ENCODE measurements at places on chromosomes 7 and 10.

- DNase-seq: no peak
Measured at GRCh38 chr10:83522456-83522855, 616.9 kb upstream of the GHITM start.

DNA sequence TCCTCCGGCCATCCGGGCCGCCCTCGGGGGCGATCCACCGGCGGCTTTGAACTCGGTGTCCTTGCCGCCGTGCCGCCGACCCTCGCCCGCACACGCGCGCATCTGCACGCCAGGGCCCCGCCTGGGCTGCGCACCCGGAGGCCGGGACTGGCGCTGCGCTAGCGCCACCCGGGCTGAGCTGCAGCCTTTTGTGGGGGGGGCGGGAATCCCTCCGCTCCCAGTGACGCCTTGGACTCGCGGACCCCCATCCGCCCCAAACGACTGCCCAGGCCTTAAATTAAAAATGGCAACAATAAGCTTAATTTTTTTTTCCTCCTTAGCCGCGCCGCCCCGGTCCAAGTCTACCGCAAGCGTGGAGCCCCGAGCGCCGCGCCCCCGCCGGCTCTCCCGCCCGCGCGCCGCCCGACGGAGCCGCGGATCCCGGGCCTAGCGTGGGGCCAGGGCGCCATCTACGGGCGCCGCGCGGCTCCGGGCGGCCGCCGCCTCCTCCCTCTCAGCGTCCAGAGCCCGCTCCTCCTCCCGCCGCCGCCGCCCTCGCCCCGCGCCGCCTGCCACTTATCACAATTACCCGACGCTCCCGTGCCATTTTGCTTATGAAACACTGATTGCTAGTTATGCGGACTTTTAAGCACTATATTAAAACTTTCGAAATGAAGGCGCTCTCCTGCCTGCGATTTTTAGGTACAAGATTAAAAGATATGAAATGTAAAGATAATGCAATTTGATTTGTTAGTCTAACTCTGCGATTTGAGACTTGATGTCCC lies 7.5 kb upstream of the EBF3 start:
- no peak for DNase-seq

- no peak for DNase-seq
Measured at GRCh38 chr10:52312942-52313255, 1.2 kb upstream of the DKK1 start.

DNA sequence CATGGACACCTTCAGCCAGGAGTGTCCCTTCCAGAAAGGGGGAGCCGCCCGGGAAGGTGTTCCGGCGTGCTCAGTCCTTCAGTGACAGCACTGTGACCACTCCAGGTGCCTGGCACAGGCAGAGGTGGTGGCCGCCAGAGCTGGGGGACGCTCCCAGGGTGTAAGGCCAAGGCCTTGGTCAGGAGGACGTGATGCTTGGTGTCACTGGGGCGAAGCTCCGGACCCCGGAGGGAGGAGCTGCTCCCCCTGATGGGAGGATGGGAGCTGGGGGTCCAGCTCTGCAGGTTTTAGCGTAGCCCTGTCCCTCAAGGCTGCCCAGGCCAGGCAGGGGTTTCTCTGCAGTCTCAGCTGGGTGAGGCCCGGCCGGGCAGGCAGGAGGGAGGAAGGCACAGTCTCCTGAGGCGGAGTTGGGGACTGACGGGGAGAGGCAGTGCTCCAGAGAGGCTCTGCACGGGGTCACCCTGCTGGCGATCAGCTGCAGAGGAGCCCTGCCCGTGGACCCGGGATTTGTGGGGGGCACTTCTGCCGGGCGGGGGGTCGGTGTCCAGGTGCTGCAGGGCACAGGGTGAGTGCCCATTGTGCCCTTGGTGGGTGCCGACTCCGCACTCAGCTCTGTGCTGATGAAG lies 56.5 kb upstream of the DNAJB6 start:
- no peak for DNase-seq

- DNase-seq: no peak
Measured at GRCh38 chr7:157850481-157851444, 514.0 kb downstream of the DNAJB6 start.

- DNase-seq: no peak
Measured at GRCh38 chr7:30652132-30652531, 30.1 kb downstream of the CRHR2 start.

DNA sequence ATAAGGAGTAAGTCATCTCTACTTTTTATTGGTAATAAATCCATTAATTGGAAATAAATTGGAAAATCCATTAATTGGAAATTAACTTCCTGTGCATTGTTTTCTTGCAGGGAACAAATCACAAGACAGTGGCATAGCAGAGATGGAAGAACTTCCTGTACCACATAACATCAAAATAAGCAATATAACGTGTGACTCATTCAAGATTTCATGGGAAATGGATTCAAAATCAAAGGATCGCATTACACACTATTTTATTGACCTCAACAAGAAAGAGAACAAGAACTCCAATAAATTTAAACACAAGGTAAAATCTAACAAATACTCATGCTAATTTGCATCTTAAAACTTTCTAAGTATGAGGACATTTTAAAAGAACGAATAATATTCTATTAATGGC lies 57.8 kb downstream of the PHYHIPL start:
- DNase-seq: peak; percentile 63

- DNase-seq: no peak
Measured at GRCh38 chr10:75456122-75456521, 24.7 kb downstream of the LRMDA start.

DNA sequence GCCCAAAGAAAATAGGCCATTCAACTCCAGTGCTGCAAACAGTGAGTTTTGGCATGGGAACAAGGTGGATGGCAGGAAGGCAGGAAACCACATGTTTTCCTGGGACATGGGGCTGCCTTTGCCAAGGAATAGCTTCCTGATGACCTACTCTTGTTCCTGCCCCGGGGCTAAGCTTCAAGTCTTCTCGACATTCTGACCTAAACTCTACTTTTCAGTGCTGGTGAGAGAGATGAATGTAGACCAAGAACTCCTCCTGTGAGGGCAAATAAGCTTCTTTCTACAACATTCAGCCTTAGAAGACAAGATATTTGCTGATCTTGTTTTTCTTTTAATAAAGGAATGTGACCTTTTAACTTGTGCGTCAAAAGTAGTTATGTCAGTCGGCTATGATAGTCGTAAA lies 199.0 kb downstream of the GPR37 start:
- peak; percentile 78 for DNase-seq

DNA sequence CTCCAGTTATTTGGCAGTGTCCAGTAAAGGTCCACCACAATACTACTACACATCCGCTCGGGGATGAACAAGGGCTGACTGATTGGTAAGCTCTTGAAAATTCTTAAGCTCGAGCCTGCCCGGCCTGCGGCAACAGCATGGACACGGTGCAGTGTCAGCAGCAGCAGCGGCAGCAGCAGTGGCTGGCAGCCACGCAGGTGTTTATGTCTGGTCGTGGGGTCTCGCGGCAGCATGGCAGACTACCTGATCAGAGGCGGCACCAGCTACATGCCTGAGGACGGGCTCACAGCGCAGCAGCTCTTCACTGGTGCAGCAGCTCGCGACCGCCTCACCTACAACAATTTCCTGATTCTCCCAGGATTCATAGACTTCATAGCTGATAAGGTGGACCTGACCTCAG lies 19.6 kb upstream of the TRIM24 start:
- no peak for DNase-seq

DNA sequence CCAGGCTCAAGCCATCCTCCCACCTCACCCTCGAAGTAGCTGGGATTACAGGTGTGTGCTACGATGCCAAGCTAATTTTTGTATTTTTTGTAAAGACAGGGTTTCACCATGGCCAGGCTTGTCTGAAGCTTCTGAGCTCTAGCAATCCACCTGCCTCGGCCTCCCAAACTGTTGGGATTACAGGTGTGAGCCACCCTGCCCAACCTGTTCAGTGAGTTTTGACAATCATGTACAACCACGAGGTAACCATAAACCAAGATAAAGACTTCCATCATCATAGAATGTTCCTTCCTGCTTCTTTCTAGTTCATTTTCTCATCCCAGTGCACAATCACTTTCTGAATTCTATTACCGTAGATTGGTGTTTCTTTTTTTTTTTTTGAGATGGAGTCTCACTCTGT lies 30.5 kb upstream of the MKRN1 start:
- DNase-seq: no peak

DNA sequence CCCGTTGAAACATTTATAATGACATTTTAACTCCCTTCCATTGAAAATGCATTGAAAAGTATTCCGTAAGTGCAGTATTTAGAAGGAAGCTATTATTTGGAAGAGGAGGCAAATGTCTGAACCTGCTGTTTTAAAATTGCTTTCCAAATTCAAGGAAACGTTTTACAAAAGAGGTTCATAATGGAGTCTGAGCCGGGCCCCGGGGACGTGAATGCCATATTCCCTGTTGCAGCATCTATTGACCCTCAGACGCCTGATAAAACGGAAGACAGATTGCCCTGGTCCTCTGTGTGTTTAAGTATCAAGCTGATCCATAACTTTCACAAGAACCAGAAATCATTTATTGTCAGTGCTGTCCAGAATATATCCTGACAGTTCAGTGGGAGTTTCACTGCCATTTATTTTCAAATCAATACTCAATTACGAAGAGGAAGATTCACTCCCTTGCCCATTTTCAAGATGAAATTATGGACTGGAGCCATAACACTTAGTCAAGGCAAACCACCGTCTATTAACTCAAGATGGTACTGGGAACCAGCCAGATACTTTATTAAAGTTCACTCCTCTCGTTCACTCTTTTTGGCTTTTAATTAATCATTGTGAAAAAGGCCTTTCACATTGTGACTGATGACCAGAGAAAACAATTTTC lies 435.7 kb upstream of the PFKP start:
- no peak for DNase-seq

DNA sequence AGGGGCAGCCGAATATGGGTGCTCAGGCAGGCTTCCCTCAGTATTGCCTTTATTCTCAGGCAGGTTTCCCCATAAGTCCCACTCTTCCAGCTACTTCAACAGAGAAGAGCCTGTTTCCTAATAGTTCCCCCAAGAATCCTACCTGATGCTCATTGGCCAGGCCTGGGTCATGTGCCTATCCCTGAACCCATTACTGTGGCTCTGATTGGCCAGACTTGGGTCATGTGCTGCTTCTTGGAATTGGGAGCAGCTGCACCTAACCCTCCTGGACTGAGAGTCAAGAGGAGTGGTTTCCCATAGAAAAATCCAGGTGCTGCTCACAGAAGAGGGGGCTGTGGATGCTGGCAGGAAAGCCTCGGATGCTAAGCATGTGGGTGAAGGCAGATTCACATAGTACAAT lies 21.7 kb downstream of the OPALIN start:
- no peak for DNase-seq

DNA sequence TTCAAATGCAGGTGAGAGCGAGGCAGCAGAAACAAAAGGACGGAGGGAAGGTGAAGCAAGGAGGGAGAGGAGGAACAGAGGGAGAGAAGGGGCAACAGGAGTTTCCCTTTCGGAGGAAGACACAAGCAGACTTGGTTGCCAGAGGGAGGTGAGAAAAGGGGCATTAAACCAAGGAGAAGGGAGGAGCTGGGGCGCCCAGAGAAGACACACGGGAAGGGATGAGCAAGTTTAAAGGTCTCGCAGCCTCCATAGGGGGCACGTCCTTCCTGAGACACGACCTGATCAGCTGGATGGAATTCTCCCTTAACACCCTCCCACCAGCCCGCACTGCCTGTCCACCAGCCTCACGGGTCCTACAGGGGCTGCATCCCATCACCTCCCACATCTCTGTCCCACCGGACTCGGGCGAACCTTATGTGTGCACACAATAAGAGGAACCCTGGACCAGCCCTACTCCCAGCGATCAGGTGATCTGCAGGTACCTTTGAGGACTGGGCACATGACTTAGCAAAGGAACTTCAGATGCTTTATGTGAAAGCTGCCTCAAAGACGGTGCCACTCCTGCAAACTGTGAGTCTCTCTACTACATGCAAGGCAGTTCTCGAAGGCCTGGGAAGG lies 251.2 kb downstream of the TNS3 start:
- no peak for DNase-seq

DNA sequence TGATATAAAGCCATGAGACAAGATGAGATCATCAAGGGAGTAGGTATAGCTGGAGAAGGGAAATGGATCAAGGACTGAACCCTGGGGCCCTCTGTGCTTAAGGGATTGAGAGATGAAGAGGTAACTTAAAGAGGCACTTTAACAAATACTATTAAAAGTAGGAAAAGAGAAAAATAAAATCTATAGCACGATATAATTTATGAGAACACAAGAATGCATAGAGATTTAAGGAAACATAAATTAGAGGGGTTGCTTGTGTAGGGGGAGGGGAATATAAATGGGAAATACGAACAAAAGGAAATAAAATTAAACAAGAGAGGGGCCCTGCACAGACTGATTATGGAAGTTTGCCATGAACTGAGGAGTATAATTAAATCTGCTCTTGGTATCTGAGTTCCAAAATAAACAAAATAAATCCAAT lies 15.6 kb upstream of the LRRC17 start:
- DNase-seq: no peak

Data from HT1080 (cell line).